AG08395 (cell line): ENCODE measurements at places on chromosomes 12 and 14.

DNA sequence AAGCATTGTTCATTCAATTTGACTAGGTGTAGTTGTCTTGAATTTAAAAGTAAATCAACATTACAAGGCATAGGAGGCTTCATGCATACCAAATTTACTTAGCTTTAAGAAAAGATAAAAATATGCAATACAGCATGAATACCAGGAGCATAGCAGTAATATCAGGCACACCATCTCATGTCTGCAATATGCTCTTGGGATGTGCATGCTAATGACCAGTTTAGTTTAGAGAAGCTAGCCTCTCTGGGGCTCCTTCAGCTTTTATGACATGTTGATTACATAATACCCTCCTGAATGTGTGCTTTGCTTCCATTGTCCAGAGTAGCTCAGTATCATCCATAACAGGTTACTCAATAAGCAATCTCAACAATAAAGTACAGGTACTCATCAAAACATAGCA lies 497.2 kb downstream of the FLRT2 start:
- no peak for DNase-seq

GRCh38 chr12:30953257-30953656 lies 26.7 kb downstream of the TSPAN11 start:
- no peak for DNase-seq

- DNase-seq = no peak
Observed at GRCh38 chr12:52632656-52633055, 14.3 kb upstream of the KRT73 start.

DNA sequence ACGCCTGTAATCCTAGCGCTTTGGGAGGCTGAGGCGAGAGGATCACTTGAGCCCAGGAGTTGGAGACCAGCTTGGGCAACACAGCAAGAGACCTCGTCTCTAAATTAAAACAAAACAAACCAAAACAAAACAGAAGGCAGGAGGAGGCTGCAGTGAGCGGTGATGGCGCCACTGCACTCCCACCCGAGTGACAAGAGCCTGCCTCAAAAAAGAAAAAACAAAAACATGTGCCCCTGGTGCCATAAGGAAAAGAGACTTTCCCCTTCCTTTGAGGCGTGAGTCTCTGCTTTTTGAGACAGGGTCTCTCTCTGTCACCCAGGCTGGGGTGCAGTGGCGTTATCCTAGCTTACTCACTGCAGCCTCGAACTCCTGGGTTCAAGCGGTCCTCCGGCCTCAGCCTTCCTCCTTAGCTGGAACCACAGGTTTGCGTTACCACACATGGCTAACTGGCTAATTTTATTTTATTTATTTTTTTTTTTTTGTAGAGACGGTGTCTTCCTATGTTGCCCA lies 9.0 kb upstream of the EAPP start:
- DNase-seq = no peak

DNA sequence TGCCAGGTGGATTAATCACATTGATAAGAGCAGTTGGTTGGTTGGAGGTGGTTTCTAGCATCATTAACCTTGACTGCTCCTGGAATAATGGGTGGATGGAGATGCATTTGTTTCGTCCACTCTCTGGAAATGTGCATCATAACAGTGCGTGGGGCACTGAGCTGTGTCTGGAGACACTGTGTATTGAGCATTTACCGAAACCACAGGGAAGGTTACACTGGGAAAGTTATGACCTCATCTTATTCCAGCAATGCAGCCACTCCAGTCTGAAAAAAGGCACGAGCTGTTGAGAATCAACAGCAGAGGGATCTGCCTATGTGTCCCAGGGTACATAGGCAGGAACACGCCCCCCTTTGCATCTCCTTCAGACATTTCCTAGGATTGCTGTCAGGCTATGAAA lies 27.2 kb downstream of the RNFT2 start:
- DNase-seq = peak; percentile 14

DNA sequence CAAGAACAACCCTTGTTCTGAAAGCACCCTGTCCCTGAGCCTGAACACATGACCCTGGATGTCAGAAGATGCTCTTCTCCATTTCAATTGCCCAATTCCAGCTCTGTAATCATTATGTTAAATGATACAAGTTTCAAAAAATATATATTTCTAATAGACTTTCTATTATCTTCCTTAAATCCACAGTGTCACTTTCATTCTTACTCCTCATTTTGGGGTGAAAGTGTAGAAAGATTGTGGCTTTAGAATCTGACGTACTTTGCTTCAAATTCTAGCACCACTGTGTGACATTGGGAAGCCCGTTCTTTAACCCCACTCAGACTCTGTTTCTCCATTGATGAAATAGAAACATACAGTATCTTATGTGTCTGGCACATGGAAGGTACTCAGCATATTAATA lies 83.2 kb downstream of the ETV6 start:
- DNase-seq = no peak

DNA sequence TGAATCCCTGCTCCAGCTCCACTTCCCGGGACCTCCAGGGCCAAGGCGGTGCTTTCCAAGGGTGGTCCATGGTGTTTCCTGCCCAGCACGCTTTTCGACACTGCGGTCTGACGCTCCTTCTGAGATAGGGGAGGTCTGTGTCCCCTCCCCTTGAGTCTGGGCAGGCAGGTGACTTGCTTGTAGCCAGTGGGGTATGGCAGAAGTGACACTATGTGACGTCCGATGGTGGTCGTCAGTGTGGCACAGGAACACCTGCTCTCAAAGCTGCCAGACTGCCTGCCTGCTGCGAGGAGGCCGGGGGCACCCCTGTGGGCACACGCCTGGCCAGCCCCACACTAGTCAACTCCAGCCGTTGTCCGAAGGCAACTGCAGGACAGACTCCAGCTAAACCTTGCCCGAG lies 16.0 kb upstream of the TRAF3 start:
- no peak for DNase-seq

- DNase-seq = no peak
Observed at GRCh38 chr12:53078425-53079225, 565 bp downstream of the SPRYD3 start.

GRCh38 chr12:7060353-7060954 lies at the start of gene C1S:
TSS of gene C1S (plus strand) at chr12:7060718. CDS start at chr12:7061913, 1,195 bp downstream.
- peak; percentile 99 for DNase-seq

DNA sequence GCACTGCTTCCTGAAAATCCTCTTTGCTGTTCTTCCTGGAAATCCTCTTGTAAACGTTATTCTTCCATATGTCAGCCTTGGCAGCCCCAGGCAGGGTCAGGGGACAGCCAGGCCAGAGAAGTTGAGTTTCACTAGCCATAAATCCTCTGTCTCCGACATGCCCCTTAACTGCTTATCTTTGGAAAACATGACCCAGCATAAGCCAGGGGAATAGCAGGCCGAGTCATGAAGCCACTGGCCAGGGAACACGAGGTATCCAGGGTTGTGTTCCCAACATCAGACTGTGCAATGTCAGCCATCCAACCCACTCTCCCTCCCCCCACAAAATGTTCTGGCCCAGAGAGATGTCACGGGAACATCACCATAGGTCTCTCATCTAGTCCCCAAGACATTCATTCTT lies 453.9 kb downstream of the MED13L start:
- DNase-seq = no peak

DNA sequence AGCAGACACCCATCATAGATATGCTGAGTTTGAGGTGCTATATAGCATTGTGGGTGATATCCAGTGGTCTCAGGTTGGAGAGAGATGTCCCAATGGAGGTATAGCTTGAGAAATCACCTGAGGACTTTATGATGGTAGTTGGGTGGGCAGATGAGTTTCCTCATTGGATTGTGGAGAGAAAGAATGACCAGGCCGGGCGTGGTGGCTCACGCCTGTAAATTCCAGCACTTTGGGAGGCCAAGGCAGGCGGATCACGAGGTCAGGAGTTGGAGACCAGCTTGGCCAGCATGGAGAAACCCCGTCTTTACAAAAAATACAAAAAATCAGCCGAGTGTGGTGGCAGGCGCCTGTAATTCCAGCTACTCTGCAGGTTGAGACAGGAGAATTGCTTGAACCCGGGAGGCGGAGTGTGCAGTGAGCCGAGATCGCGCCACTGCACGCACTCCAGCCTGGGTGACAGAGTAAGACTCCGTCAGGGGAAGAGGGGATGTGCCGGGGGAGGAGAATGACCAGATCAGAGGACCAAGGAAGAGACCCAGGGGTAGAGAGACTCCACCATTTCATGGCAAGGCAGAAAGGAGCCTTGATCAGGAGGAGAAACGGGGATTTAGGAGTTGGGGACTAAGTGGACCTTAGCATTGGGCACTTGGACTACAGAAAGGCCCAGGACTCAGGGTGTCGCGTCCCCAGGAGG lies 757 bp upstream of the PCK2 start:
- no peak for DNase-seq

GRCh38 chr12:20317554-20317953 lies 50.8 kb upstream of the PDE3A start:
- no peak for DNase-seq

GRCh38 chr14:50978888-50979287 lies 34.6 kb upstream of the PYGL start:
- DNase-seq = no peak

DNA sequence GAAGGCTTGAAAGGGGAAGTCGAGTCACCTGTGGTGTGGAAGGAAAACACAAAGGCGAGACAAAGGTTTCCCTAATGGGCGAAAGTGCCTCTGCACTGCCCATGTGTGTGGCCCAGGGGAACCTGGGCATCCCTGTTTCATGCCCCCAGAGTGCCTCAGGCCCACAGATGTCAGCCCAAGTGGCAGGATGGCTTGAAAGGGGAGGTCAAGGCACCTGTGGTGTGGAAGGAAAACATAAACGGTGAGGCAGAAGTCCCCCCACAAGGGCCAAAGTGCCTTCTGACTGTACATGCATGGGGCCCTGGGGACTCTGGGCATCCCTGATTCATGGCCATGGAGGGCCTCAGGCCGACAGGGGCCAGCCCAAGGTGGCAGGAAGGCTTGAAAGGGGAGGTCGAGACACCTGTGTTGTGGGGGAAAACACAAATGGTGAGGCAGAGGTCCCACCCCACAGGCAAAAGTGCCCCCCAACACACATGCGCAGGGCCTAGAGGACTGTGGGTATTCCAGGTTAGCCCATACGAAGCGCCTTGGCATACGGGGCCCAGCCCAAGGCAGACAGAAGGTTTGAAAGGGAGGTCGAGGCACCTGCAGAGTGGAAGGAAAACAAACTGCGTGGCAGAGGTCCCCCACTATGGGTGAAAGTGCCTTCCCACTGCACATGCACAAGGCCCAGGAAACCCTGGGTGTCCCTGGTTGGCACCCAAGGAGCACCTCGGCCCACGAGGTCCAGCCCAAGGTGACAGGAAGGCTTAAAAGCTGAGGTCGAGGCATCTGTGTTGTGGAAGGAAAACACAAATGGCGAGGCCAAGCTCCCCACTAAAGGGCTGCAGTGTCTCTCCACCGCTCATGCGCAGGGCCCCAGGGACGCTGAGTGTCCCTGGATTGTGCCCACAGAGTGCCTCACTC lies 382.3 kb downstream of the ALG10 start:
- DNase-seq = no peak

DNA sequence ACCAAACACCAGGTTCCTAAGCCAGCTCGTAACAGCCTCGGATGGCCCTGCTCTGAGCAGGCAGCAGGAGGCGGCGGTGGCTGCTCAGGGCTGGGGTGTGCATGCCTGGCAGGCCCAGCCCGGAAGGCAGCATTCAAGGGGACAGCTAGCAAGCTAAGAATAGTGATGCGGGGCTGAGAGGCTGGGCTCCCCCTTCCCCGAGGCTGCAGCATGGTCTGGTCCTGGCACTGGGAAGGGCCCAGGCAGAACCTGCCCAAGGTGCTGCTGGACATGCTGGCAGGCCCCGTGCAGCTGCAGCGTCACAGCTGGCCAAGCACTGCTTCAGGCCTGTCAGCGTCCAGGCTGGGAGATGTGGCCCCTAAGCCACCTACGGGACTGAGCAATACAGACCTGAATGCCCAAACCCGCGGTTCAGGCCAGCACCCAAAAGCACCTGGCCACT lies 26.4 kb upstream of the NUDT14 start:
- no peak for DNase-seq

- DNase-seq = peak; percentile 98
Observed at GRCh38 chr12:52243856-52244614, 11.0 kb downstream of the KRT7 start.

DNA sequence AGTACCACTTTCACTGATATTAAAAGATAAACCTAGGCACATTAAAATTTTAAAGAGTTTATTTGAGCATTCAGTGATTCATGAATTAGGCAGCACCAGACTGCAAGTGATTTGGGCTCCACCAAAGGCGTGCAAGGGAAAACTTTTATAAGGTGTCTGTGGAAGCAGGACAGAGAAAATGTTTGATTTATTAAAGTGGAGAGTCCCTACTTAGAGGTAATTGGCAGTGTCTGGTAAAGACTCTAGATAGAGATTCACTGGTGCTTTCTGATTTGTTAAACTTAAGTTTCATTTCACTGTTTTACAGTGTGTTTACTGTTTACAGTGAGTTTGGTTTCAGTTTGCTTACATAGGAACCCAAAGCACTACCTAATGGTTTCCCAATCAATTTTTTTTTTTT lies 72.8 kb downstream of the ANKS1B start:
- DNase-seq = peak; percentile 10

DNA sequence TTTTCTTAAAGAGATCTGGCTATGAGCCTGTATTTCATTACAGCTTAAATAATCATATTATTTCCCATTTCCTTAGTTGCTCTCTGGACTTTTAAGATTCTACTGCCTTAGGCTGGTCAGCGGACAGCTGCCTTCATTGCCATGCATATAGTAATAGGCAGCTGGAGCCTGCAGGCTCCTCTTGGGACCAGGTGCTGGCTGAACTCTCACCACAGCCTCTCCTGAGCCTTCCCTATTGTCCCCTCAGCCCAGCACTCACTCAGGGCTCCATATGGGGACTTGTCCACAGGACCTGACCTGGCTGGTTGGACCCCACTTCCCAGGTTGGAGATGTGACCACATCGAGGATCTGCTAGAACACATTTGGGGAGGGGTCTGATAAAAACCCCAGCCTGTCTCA lies 405.4 kb downstream of the DPF3 start:
- no peak for DNase-seq

GRCh38 chr14:69615496-69616407 lies 4.4 kb downstream of the SUSD6 start:
- DNase-seq = peak; percentile 69

GRCh38 chr12:22163594-22163993 lies 117.6 kb downstream of the CMAS start:
- no peak for DNase-seq

DNA sequence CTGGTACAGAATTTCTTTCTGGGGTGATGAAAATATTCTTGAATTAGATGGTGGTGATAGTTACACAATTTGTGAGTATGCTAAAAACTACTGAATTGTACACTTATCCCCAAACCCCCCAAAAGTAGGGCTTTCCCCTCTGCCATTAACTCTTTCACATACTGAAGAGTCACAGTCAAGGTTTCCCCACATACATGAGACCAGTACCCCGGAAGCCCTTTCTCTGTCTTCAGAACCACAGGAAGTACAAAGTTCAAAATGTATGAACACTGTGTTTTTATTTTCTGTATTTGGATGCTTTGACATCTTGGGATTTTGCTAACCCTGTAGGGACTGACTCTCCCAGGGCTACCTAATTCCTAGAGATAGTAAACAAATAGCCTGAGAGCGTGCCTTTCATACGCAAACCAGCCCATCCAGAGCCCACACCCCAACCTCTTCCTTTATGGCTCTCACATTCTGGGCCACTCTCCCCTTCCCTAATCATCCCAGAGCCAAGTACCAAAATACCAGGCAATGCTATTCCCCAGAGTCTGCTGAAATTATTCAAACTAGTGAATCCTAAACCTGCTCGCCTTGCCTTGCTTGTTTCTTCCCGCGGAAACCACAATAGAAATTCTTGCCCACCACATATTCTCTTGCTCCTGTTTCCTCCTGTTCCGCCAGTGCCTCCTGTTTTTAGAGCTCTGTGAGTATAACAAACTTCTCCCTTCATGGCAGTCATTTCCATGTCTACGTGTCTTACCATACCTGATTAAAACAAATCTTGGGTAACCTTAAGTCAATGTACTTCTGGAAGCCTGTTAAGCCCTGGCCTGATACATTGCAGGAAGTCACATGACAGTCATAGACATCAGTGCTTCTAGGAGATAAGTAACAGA lies 524.8 kb downstream of the FUT8 start:
- DNase-seq = no peak
